Activated T-helper 2 cell treated with anti-CD3 and anti-CD28 coated beads, Interferon-gamma antibody, Interleukin-2, Interleukin-4, amounts not matched to agents 10 μg/mL and 5 μg/mL and 100 μg/mL, durations not matched to agents 14 hours and 24 hours and 36 hours (primary cell): ENCODE measurements at places on chromosomes 4 and X. TPM values are rescaled to one million over a fixed set of nuclear protein-coding genes. Genes with fewer than 3 reads are reported as not detected.

GRCh38 chrX:78307665-78308064 is 19.7 kb downstream of the CYSLTR1 start:
- no peak overlapping the region for H3K27ac ChIP-seq
- H3K27me3 ChIP-seq: no peaks in the 10 kb centered on the region
- H3K4me1 ChIP-seq: peaks cover 10% of the 10 kb centered on the region
- peaks cover 67% of the 10 kb centered on the region for H3K36me3 ChIP-seq

DNA sequence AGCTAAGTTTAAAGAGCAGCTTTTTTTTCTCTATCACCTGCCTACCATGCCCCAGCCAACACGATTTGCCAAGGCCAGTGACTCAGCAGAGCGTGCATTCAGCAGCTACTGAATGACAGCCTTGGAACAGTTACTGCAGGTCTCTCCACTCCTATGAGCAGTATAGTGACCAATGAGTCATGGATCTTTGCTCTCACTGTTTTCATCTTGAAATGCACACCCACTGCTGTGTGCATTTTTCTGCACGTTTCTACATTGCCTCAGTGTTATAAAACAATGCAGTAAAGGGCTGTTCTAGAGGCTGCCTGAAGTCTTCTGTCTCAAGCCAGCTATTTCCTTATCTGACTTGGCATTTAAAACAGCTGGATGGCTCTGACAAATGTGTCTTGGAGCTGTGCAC is 66.0 kb upstream of the C4orf54 start:
- H3K4me3 ChIP-seq: no peak overlapping the region
- no peaks in the 10 kb centered on the region for H3K36me3 ChIP-seq
- no peaks in the 10 kb centered on the region for H3K4me1 ChIP-seq
- H3K27me3 ChIP-seq: peaks cover 2% of the 10 kb centered on the region
- H3K27ac ChIP-seq: no peak overlapping the region

DNA sequence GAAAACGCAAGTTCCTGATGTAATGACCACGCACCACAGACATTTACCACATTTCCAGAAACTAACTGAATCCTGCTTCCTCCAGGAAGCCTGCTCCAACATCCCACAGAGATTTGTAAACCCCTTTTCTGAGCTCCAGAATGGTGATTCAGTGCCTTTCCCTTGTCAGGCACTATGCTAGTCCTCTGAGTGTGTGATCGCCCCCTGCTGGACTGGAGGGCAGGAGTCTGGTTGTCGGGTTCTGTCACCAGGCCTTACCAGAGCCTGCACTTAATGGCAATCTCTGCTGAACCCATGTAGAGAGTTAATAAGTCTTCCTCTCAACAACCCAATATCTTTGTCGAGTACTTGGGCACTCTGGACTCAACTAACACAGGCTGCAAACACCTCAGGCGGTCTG is 14.5 kb upstream of the KDM5C start:
- H3K27ac ChIP-seq: no peak overlapping the region
- no peaks in the 10 kb centered on the region for H3K27me3 ChIP-seq
- no peaks in the 10 kb centered on the region for H3K36me3 ChIP-seq
- peaks cover 5% of the 10 kb centered on the region for H3K4me1 ChIP-seq
- H3K4me3 ChIP-seq: no peak overlapping the region

- no peaks in the 10 kb centered on the region for H3K36me3 ChIP-seq
- DNase-seq: no peak
- no peak overlapping the region for H3K27ac ChIP-seq
- no peaks in the 10 kb centered on the region for H3K4me1 ChIP-seq
- peaks cover 1% of the 10 kb centered on the region for H3K27me3 ChIP-seq
Measured at GRCh38 chrX:103187953-103188475, 26.9 kb upstream of the BEX4 start.

DNA sequence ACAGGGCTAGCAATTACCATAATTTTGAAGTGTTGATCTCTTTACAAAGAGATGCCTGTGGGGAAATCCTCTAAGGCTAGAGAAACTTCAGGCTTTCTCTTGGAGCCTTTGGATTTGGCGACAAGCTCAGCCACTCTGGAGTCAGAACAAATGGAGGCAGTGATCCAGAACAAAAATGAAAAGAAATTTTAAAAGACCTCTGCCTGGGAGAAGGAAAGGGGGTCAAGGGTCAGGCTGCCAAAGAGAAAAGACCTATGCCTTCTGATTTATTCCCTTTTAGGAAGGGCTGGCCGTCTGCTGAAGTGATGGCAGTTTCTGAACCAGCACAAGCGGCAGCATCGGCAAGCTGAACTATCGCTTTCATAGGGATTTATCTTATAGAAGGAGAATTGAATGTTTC is 140.8 kb upstream of the SFRP2 start:
- H3K4me1 ChIP-seq: no peaks in the 10 kb centered on the region
- H3K4me3 ChIP-seq: no peak overlapping the region
- H3K27ac ChIP-seq: no peak overlapping the region

GPR119 gene
- not detected in 2 replicates for total RNA-seq
